ENCODE measurements at places on chromosomes 4 and X.

- DNase-seq: no peak
Measured at GRCh38 chr4:26885912-26886274, 25.3 kb downstream of the STIM2 start.

GRCh38 chr4:11436673-11437072 is 8.0 kb upstream of the HS3ST1 start:
- DNase-seq: no peak

DNA sequence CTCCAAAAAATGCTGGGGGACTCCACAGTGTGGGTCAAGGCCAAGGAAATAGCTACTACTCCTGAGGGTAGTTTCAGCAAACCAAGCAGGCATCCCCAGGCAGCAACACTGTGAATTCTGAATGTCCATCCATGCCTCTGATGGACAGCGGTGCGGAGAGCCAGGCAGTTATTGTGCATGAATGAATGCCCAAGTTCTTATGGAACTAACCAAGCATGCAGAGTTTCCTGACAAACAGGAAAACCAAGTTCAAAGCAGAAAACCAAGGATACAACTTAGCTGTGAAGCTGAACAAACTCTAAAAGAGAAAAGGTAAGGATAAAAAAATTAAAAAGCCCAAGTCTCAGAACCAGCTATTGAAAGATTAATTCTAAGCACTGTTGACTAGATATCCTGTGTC is 642.6 kb upstream of the HS3ST1 start:
- DNase-seq: no peak

DNA sequence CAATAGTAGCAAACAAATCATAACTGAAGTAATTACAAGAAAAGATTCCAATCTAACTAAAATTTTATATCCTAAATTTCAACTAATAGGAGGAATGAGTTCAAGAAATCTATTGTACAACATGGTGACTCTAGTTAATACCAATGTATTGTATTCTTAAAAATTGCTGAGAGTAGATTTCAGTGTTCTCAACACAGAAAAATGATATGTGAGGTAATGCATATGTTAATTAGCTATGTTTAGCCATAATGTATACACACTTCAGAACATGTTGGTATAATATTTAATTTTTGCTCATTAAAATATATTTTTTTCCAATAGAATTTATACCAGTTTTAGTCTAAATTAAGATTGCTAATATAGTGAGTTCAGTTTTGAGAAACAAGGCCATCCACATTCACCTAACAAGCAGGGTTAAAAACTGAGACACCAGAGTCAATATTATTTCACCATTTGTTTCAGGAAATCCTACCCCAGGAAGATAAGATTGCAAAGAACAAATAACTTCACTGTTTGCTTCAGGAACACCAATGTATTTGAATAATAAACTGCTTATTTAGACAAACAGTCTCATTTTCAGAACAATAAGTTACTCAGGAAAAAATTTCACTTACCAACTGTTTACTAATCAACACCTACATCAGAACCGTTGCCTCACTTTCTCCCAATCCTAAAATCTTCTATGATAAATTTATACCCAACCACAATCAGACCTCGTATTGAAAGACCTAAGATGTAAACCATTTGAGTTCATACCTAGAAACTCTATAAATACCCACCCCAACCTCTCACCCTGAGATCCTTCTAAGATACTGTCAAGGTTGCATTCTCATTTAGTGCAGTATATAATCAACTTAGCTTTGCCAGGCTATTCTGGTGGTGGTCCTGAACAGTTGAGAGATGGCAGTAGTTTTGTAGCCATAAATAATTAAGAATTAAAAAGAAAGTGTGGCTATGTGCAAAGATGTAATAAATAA is 132.8 kb downstream of the MAB21L2 start:
- no peak for DNase-seq

GRCh38 chr4:159706704-159707103 is 603.8 kb downstream of the RAPGEF2 start:
- no peak for DNase-seq

- no peak for DNase-seq
Measured at GRCh38 chr4:24884902-24885301, 27.9 kb downstream of the CCDC149 start.

DNA sequence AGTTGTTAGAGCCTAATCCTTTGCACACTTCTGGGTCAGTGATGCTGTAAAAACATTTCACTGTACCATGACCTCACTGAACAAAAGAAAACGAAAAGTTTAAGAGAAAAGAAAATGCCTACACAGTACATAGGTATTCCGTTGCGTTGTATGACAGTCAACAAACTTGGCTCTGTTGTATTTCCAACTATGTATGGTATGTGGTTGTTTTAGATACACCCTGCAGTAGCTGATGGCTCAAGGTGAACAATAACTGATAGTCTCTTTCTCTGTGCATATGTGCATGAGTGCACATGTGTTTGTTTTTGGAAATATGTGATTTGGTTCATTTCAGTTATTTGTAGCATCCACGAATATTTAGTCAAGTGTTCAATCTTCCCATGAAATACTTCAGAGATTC is 176.0 kb downstream of the BMPR1B start:
- DNase-seq: no peak

Data from fibroblast of skin of back (primary cell).